ENCODE measurements at places on chromosomes 5 and 9.

DNA sequence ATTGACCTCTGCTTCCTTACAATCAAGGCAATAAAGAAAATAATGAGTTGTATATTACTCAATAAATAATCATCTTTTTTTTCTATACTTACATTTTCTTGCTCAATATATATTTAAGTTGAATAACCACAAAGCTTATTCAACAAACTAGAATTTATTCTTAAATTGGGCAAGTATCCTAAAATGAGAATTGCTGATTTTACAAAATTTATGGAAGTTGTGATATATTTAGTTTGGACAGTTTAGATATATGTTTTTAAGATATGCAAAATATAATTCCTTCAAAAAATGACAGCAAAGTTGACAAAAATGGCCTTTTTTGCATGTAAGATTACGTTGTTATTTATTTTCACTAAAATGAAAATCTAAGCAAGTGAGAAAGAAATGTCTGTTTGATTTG lies 305.7 kb upstream of the GRIN3A start:
- no peak for DNase-seq

GRCh38 chr5:107428303-107428813 lies 242.4 kb downstream of the EFNA5 start:
- no peak for DNase-seq

DNA sequence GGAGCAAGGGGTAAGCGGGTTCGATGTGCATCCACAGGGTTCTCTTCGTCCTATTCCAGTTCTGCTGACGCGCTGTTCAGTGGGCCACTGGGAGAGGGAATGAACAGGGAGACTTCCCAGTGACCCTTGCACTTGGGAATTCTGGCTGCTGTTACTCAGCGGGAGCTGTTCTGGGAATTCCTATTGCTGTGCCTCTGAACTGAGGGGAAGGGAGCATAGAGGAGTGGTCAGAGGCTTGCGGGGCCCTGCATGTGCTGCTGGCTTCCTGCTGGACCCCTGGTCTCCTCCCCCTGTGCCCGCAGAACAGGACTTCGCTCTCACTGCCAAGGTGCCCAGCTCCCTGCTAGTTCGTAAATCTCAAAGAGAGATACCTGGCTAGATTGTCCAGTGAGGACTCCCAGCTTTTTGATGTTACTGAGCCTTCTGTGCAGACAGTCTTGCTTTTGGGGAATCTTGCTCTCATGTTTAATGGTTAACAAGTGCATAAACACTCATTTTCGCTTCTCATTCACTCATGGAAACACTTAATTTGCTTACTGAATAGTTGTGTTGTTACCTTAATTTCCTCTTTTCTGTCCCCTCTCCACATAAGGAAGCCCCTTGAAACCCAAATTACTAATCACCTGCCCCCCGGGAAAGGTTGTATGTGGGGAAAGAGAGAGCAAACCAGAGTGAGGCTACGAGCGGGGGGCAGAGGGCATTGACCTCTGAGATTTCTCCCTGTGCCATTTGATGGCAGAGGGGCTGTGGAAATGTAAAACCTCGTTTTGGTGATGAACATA lies 5.9 kb downstream of the TRIO start:
- no peak for DNase-seq

GRCh38 chr5:67077296-67077695 lies 119.3 kb downstream of the CD180 start:
- no peak for DNase-seq

DNA sequence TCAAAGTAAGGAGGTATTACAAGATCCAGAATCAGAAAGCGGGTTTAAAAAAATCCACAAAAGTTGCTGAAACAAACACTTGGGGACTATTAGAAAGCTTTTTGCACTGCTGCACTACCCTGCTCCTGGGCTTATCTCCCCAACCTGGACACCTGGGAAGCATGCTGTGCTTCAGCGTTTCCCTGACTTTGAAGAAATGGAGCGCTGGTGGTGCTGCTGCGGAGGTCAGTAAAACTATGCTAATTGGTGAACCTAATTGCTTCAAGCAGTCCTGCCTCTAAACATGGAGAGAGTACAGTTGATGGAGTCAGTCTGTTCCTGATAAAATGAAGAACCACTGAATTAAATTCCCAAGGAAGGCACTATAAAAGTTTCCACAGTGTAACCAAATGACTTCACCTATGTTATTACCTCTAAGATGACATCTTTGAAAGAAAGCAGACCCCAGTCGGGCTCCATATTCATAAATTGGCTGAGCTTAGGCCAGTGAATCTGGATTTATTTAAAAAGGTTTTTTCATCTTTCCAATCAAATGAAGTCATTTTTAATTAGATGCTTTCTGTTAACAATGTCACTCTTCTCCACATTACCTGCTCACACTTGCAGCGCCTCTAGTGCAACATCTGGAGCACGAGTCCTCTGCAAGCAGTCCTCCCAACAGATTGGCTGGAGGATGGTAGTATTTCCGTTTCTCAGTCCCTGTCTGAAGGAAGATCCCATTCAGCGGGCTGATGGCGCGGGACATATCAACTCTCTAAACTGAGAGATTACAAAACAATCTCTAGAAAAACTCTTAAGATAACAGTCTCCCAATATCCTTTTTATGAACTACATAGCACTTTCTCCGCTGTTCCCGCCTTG lies 11.5 kb downstream of the NR2F1-AS1 start:
- DNase-seq, result no peak

DNA sequence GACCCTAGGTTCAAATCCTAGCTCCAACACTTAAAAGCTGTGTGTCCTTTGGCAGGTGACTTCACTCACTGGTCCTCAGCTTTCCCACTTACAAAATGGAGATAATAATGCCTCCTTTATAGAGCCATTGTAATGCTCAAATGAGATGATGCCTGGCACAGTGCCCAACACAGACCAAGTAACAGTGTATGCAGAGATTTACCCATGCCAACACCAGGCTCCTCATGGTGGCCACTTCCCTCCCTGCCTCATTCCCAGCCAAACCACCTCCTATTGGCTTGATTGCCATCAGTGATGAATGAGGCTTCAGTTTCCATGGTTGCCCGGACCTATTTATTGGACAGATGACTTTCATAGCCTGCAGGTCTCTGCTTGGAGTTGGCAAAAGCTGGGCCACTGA lies 469.4 kb downstream of the CDK5RAP2 start:
- DNase-seq, result no peak

DNA sequence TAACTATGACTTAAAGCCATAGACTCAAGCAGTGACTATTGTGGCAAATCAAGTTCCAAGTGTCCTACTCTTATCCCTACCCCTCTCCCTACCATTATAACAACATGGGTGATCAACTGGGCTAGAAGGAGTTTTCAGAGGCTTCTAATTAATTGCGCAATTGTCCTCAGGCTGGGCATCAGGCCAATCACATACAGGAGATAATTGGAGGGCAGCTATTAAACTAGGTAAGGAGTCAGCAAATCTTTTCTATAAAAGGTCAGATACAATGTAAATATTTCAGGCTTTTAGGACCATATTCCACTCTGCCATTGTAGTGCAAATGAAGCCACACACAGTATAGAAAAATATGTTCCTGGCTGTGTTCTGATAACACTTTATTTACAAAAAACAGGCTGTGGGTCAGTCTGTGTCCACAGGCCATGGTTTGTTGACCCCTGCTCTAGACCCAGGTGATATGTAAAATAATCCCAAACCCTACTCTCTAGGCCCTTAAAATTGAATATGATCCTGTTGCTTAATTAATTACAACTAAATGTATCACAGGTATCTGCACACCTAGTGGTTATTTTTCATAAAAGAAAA lies 141.4 kb upstream of the PIK3R1 start:
- DNase-seq, result no peak

DNA sequence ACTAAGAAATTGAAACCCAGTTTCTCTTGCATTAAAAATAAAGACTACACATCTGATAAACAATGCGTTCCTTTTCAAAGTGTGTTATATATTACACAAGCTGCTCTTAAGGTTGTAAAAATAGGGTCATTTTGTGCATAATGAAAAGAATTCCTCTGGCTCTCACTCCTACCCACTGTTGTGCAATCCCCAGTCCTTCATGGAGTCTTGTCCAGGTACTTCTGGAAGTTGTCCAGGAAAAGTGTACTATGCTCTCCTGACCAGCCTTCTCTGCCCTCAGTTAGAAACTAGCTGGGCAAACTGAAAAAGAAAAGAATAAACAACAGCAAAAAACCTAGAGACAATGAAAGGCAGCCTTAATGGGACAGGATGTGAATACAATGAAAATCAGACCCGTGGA lies 345.5 kb upstream of the PAPPA start:
- DNase-seq, result no peak

DNA sequence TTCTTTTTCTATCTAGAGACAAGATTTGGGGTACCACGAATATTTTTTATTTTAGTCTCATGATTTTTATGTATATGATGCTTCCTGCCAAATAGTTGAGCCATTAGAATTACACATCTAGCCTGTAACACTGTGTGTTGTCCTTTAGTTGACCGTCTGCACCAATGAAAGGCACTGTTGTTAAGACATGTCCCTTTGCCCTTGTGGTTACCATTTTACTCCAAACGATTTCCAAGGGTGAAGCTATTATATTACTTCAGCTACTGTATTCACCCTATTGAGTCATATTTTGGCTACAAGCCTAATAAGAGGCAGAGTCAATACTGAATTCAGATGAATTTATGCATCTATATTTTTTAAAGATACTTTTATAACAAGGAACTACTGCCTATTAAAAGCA lies 207.6 kb downstream of the CETN3 start:
- no peak for DNase-seq

DNA sequence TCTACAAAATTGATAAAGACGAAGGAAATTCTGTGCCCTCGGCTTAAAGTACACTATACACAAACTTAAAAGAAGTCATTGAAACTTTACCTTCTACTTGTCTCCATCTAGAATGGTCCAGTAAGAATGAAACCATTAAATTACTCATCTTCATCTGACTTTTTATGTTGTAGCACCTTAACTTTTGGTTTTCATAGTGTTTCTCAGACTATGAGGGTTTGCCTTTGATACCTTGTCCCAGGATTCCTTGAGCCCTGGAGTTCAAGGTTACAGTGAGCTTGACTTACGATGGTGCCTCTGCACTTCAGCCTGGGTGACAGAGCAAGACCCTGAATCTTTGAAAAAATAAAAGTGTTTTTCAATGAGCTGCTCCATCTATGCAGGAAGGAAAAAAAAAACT lies 132.2 kb downstream of the CDC42SE2 start:
- no peak for DNase-seq

DNA sequence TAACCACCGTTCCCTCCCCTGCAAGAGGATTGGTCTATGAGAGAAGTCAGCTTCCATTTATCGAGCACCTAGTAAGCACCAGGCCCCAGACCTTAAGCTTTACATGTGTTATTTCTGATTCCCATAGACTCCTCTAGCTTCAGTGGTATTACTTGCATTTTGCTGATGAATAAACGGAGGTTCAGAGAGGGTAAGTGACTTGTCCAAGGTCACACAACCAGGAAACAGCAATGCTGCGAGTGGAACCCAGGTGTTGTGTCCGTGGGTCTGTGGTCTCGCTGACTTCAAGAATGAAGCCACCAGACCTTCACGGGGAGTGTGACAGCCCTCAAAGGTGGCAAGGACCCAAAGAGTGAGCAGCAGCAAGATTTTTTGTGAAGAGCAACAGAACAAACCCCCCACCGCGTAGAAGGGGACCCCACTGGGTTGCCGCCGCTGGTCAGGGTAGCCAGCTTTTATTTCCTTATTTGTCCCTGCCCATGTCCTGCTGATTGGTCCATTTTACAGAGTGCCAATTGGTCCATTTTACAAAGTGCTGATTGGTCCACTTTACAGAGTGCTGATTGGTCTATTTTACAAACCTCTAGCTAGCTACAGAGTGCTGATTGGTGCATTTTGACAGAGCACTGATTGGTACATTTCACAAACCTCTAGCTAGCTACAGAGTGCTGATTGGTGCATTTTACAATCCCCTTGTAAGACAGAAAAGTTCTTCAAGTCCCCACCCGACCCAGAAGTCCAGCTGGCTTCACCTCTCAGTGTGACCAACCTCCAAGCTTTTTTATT lies 29.1 kb upstream of the KCNIP1 start:
- DNase-seq, result peak; percentile 71

GRCh38 chr5:99000876-99001275 lies 72.1 kb upstream of the CHD1 start:
- DNase-seq, result no peak

- DNase-seq, result peak; percentile 90
Observed at GRCh38 chr9:126228781-126229444, 97.7 kb upstream of the MVB12B start.

- DNase-seq, result no peak
Observed at GRCh38 chr5:56175488-56175887, 57.6 kb downstream of the ANKRD55 start.

GRCh38 chr5:163473635-163474243 lies 13.3 kb downstream of the HMMR start:
- no peak for DNase-seq

DNA sequence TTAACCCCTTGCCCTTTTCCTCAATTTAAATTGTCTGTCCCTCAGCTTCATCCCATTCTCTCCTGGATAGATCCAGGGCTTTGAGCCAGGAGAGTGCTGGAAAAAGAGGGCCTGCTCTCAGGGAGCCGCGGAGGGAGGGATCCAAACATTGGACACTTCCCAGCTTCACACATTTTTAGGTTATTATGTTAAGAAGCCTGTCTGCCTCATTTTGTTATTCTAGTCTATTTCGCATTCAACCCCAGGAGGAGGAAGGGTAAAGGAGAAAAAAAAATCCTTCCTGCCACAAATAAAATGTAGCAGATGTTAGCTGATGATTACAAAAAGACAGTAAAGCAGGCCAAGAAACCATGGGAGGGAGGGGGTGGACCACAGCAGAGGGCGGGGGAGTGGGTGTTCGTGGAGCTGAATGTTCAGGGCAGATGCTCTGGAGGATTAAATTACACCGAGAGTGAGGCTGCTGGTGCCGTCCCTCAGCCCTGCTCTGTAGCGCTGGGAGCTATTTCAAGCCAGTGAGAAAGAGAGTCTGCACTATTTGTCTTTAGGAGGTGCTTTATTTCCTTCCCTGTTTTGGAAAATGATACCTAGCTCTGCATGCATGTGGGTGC lies 60.6 kb upstream of the ZFR start:
- peak; percentile 92 for DNase-seq

DNA sequence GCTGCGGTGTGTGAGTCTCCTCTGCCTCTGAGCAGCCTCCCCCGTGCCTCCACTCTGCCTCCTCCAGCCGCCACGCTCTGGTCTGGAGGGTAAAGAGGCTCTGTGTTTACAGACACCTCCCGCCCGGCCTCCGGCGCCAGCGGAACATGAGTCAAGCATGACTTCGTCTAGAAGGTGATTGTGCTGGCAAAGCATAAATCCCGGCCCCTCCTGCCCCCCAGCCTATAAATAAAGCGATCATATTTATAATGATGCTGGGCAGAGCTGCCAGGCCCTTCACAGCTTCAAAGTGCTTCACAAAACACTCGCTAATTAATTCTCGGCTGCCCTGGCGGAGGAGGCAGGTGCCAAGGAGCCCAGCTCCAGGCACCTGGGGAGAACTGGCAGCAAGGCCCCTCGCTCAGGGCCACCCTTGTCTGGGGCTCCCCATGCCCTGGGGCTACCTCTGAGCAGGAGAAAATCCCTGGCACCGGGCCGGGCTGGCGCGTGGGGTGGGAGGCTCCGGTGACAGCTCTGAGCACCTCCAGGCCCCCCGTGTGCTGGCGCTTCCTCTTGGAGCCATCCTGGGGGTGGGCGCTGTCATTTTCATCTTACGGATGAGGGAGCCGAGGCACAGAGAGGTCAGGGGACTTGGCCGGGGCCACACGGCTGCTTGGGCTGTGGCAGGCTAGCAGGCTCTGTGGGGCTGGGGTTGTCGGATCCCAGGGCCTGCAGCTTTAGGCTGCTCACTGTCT lies 87.8 kb downstream of the RXRA start:
- peak; percentile 90 for DNase-seq

Data from osteocyte (in vitro differentiated cells).